Central memory CD8-positive, alpha-beta T cell (primary cell): ENCODE measurements at places on chromosomes 12 and 14.

DNA sequence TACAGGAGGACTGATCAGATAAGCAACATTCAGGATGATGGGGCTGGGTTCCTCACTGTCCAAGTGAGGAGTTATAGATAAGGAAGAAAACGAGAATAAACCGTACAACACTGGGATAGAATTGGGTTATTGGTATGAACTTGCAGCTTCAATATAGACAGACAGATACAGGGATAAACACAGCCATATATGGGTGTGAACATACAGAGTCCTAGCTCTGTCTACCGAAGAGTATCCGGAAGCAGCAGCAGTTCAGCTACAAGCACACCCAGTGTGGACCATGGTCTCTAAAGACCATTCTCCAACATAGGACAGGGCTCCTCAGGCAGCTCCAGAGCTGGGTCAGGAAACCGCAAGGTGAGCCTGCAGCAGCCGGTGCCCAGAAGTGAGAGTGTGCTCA is 40.8 kb downstream of the CDC42BPB start:
- no peak for DNase-seq

DNA sequence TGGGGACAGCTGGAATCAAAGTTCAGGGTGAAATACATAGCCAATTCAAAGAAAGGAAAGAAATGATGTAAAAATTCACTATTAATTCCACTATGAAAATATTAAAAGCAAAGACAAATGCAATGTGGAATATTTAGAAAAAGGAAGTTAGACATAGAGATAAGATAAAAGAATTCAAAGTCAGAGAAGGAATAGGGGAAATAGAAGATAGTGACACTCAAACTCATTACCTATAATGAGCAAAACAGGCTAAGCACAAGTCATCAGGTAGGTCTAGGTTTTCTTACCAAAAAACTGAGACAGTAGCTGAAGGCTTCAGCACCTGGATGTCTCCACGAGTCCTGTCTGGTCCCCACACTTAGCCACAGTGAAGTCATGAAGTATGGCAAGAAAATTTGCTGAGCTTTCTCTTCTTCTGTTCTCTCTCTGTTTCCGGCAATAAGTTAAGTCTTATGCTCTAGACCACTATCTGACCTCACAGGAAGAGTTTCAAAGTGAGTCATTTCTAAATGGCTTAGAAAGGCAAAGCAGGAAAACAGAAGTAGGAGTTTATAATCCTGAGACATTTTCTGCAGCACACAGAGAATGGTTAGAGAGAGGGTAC is at the start of gene C3AR1:
Gene C3AR1, minus strand, starts transcription at position 369 of the 604 bp plus-strand sequence. CDS start 6,174 bp downstream, outside the sequence.
- no peak for DNase-seq

DNA sequence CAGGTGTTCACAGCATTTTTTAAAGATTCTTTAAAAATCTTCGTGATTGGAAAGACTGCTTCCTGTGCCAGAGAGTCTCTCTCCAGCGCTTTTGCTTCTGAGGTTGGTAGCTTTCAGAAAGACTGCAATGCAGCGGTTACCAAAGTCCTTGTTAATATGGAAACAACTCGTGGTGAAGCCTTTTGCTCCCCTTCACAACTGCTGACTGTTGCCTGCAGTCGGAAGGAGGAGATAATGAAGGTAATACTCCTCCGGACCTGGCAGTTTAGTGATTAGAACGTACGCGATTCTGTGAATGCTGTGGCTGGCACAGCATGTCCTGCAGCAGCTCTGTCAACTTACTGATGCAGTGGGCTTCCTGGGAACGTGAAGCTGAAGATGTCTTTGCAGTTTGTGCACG is 50.9 kb downstream of the TRAF3 start:
- no peak for DNase-seq

DNA sequence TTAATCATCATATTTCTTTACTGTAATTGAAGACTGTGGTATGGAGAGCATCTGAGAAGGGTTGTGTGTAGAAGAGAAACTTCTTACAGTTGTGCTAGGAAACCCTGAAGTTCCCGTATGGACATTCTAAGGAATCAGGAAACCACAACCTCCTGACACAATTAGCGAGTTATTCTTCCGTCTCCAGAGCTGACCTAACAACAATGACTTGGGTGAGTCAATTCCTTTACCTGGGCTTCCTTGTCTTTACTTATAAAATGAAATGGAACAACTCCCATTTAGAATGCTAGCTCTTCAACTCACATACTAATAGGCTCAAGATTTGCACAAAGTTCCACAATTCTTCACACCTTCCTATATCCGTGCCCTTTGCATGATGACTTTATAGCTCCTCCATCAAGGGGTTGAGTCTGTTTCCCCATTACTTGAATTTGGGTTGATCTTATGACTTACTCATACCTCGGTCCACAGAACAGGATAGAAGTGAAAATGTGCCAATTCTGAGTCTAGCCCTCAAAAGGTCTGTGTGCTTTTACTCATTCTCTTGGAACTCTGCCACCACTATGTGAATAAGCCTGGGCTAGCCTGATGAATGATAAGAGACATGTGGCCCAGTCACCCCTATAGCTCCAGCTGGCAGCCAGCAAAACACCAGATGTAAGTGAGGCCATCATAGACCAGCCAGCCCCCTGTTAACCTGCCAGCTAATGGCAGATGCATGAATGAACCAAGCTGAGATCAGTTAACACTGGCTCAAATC is 459.4 kb downstream of the ETNK1 start:
- no peak for DNase-seq

- DNase-seq, result no peak
Measured at GRCh38 chr12:26523708-26524150, 309.3 kb downstream of the ITPR2 start.

GRCh38 chr12:49098035-49098451 is 3.4 kb upstream of the DHH start:
- DNase-seq, result peak; percentile 54
